ENCODE measurements at places on chromosomes 3 and 15.

GRCh38 chr15:85681386-85681785 is 113.3 kb downstream of the KLHL25 start:
- no peak for DNase-seq

- DNase-seq = no peak
Measured at GRCh38 chr15:48177383-48177765, 721 bp downstream of the MYEF2 start.

GRCh38 chr3:138222131-138222941 is 35.2 kb downstream of the ARMC8 start:
- no peak for DNase-seq

GRCh38 chr3:882533-882932 is 210.3 kb upstream of the CNTN6 start:
- DNase-seq = no peak

DNA sequence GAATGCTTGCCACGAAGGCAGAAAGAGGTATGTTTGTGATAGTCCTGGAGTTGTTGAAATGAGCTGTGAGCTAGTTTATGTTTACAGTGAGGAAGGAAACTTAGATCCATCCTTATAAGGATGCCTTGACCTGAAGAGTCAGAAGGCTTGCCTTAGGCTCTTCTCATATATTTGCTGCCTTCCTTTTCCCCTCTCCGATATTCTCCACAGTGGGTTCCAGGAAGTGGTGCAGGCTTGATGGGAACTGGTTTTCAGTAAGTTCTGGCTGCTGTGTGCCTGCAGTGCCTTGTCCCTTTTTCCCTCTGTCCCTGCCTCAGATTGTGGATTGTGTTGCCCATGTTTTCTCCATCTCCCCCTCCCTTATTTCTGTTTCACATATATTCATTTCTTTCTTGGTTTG is 287.3 kb upstream of the UBE2E1 start:
- DNase-seq = no peak

- DNase-seq = no peak
Measured at GRCh38 chr3:51961602-51962569, 5.4 kb downstream of the PCBP4 start.

DNA sequence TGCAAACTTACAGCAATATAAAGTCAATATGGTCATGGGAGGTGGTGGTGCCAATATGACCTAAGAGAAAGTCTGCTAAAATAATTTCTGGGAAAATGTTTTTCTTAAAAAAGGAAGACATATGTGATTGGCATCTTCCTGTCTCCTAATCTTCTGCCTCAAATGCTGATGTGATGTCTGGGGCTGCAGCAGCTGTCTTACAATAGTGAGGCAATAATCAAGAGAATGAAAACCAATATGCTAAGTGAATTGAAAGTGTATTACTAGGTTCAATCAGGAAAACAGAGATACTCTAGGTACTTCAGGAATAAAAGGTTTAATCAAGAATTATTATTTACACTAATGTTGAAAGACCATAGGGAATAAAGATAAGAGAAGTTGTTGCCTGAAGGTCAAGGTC is 7.2 kb upstream of the STT3B start:
- no peak for DNase-seq
